IMR-90 (cell line): ENCODE measurements at places on chromosomes 5 and 9. TPM values are rescaled to one million over a fixed set of nuclear protein-coding genes. Genes with fewer than 3 reads are reported as not detected.

The HTR4 gene
- total RNA-seq: not detected in 2 replicates

The FAM193B gene
- total RNA-seq: 8.1 and 9.5 TPM in 2 replicates

The CTNNAL1 gene
- total RNA-seq: 131 and 186 TPM in 2 replicates

The ARRDC3 gene
- total RNA-seq: 82.2 and 86.7 TPM in 2 replicates

The SLC28A3 gene
- 1.9 and 2.2 TPM in 2 replicates for total RNA-seq

The PIK3R1 gene
- 9.3 and 13.6 TPM in 2 replicates for total RNA-seq
